Activated gamma-delta T cell treated with anti-CD3 and anti-CD28 coated beads, Interleukin-2, amount 50 U/mL, for 16 hours (primary cell): ENCODE measurements at places on chromosomes 2 and 18.

- no peak for DNase-seq
These were observed 819 bp upstream of the SERPINE2 start for GRCh38 chr2:224039770-224040440.

DNA sequence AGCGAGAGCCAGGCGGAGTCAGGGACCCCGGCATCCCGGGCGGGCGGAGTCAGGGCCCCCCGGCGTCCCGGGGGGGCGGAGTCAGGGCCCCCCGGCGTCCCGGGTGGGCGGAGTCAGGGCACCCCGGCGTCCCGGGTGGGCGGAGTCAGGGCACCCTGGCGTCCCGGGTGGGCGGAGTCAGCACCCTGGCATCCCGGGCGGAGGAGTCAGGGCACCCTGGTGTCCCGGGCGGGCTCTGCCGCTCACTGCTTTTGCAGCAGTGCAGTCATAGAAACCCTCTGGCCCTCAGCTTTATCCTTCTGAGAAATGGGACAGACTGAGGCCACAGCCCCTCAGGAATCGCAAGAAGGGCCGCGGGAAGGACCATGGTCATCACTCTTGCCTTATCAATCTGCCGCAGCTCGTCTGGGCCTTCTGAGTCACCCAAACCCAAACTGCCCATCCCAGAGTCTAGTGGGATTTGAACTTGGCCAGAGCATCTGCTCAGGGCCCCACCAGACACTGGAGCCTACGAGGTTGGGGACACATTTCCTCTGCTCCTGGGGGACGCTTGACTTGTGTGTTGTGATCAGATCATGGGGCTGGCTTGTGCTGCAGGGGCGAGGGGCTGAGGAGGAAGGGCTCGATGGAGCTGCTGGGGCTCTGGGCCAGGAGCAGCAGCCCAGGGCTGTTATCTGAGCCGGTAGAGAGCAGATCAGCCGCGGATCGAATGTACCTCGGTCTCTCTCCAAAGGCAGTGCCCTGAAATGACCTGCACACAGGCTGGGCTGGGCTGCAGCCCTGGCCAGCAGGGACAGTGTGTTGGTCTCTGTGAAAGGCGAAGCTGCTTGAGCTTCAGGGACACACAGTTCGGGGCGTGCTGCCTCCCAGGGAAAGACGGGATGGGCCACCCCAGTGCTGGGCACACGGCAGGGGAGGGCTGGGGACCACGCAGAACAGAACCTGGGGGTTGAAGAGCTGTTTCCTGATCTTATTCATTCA is 290.1 kb upstream of the HDAC4 start:
- DNase-seq: no peak

DNA sequence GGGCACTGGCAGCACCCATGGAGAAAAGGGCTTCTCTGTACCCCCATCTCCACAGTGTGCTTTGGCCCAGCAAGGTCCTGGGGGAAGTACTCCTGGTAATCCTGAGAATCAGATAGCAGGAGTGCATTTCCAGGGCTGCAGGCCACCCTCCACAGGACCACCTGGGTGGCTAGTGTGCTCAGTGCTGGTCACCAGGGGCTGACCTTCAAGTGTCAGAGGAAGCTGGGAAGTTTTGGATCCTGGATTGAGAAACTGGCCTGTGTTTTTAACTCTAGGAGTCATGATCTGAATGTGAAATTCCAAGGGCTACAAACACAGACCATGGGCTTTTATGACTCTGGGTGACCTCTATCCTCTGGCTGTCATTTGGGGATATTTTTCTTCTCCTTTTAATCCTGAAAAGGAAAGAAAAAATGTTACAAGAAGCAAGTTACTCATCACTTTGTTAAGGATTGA is 9.3 kb downstream of the RHOB start:
- DNase-seq: no peak

- no peak for DNase-seq
These were observed 398.3 kb downstream of the TGIF1 start for GRCh38 chr18:3848316-3848715.

GRCh38 chr2:195238826-195239225 is 418.2 kb upstream of the SLC39A10 start:
- no peak for DNase-seq

DNA sequence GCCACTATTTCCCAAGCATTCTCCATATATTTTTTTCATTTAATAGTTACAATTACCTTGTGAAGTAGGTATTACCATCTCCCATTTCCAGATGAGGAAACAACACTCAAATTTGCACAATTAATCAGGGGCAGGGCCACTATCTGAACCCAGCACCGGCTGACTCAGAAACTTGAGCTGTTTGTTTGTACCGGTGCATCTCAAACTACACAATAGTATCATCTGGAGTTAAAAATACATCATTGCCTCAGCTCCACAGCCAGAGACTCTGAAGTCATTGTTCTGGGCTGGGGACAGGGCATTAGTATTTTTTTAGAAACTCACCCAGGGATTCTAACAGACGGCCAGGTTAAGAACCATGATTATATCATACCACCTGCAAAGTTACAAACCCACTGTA is 55.9 kb downstream of the CDCA7 start:
- DNase-seq: no peak

GRCh38 chr2:27451095-27451494 is 8.9 kb downstream of the KRTCAP3 start:
- DNase-seq: no peak

- DNase-seq: no peak
These were observed 36.3 kb downstream of the NRXN1 start for GRCh38 chr2:50995610-50996009.

DNA sequence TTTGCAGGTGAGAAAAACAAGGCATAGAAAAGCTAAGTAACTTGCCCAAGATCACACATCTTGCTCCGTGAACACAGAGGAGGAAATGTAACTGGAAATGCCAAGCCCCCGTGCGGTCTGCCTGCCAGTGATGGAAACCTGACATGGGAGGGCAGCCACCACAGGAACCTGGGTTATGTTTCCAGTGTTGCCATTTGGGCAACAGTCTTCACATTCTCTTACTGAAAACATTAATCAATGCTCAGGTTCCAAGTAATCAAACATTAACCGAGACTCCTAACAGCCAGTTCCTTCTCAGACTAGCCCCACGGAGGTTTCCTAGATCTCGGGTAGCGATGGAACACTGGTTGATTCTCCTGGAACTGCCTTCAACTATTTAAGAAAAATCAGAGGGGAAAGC is 2.5 kb downstream of the TGFA start:
- no peak for DNase-seq

GRCh38 chr2:217784996-217785543 is 217.7 kb downstream of the TNS1 start:
- DNase-seq: no peak

DNA sequence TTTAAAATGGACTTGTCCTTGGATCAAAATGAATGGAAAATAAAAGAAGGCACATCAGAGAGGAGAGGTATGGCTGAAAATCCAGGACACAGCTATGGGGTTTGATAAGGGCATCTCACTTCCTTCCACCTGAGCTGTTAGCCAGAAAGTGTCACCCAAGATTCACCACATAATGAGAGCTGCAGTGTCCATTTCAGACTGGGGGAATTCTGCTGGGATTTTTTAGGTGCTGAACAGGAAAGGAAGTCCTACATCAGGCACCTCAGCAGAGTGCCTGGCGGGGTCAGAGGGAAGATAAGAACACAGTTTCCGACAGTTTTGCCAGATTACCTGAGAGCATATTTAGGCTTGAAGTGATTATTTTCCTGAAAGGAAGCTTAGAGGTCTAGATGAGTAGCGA is 187.6 kb upstream of the HNMT start:
- no peak for DNase-seq

DNA sequence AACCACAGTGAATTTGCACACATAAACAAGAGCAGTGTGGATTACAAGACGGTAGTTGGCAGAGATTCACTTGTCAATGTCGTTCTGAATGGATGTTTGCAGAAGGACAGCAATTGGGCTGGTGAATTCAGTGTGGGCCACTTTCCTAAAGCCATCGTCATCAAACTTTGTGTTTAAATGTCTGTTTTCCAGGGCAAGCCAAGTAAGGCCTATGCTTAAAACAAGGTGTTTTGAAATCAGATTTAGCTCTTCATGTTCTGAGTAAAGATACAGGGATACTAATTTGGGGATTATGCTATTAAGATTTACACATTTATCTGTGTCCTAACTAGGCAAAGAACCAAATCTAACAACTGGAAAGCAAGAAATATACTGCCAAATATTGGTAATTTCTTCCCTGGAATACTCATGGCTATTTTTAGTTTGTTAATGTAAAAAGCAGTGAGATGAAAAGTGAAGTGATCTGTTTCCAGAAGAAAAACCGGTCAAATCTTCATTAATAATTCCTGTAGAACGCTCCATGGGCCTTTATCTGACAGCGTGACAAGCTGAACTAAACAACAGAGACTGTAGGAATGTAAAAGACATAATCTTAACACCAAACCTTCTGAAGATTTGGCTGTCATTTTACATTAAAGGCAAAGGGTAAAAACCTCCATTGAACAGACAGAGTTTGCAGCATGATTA is 175.7 kb downstream of the ICOS start:
- no peak for DNase-seq
